ENCODE measurements at places on chromosomes 1 and 21. TPM values are rescaled to one million over a fixed set of nuclear protein-coding genes. Genes with fewer than 3 reads are reported as not detected.

DNA sequence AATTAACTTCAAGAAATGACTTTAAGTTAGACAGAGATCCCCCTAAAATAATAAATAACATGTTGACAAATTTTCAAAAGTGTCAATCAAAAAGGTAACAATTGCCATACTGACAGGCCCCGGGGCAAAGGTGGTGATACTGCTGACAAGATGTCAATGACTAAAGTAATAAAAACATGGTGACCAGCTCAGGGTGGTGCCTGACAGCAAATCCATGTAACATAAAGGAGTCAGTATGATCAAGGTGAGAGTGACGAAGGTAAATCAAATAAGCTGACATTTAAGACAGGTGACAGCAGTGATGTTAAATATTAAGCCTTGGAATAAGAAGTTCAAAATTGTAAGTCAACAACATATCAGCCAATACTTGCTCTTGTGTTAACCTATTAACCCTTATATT lies 387.5 kb downstream of the DPYD start:
- no peak for DNase-seq

GRCh38 chr1:109784551-109785252 lies 21.0 kb upstream of the EPS8L3 start:
- peak; percentile 4 for DNase-seq

GRCh38 chr1:5643360-5644107 lies 348.7 kb downstream of the NPHP4 start:
- no peak for DNase-seq

GRCh38 chr21:35737899-35738346 lies 322.4 kb downstream of the SETD4 start:
- no peak for DNase-seq

DNA sequence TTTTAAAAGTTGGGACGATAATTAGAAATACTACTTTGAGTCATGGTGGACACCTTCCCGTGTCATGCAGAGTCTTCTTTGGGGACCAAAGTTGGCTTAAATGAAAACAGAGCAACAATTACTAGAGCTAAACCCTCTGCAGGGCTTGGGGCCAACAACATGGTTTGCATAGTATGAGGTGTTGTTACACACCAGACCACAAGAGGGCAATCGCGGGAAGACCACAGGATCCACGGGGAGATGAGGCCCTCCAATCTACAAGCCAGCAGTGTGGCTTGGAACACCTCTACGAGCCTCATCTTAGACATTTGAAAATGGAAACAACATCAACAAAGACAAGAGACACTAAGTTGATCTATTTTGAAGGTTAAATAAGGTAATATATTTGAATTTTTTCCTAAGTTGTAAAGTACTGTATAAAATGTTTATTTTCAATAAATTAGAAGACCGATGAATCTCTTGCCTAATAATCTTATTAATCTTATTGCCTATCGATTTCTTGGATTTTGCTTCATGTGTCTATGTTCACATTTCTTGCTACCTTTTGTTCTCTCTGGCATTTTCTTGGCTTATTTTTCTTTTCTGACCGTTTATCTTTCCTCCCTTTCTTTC lies 8.2 kb upstream of the SMCP start:
- peak; percentile 60 for DNase-seq

GRCh38 chr1:228837817-228838716 lies 102.8 kb downstream of the RHOU start:
- DNase-seq, result peak; percentile 75

DNA sequence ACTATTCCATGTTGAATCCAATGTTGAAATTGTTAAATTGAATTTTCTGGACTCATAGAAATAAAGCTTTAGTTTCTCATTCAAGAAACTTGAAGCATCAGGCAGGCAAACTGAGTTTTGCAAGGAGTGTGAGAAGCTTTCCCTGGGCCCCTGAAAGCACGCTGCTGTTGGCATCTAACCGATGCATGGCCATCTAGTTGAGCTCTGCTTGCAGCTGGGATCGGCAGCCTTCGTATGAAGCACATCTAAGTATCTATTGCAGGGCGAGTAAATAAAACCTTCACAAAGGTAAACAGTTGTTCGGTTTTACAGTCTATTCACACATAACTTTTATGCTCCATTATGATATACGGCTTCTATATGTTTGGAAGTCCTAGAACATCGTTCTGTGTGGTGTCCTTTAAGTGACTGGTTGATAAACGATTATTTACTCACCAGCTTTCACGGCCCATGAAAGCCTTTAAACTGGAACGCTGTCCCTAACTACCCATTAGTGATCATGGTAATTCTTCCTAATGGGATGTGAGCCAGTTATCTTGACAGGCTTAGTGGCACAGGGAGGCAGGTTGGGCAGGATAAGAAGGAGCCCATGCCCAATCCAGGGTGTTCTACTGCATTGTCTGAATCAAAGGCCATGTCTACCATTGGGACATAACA lies 71.7 kb downstream of the SEC16B start:
- peak; percentile 62 for DNase-seq

DNA sequence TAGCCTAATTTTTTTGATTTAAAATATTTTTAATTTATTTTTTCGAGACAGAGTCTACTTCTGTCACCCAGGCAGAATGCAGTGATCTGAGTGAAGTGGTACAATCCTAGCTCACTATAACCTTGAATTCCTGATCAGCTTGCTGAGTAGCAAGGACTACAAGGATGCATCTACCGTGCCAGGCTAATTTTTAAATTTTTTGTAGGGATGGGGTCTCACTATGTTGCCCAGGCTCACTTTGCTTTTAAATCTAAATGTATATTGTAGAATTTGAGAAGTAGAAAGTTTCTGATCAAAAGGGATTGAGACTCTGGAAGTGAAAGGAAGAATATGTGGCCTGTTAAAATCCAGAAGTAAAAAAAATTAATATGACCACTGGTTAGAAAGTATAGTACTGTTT lies 1.6 kb downstream of the STX12 start:
- no peak for DNase-seq

GRCh38 chr1:87103074-87103473 lies 188.6 kb downstream of the HS2ST1 start:
- no peak for DNase-seq

GCSAML gene
- 0.32 TPM for total RNA-seq

UTP11 gene
- total RNA-seq, result 3.2 TPM

SLC45A1 gene
- 7.1 TPM for total RNA-seq

RGS16 gene
- total RNA-seq, result 1.7 TPM
